ENCODE measurements at places on chromosomes 2 and 18. TPM values are rescaled to one million over a fixed set of nuclear protein-coding genes. Genes with fewer than 3 reads are reported as not detected.

Gene UGT1A10
- not detected for total RNA-seq

Gene HOXD11
- total RNA-seq = not detected

Gene ALLC
- not detected for total RNA-seq

Gene FIGN
- total RNA-seq = 1.2 TPM

Gene LHCGR
- total RNA-seq = not detected

Gene DPP4
- 163 TPM for total RNA-seq

Gene EIF4E2
- total RNA-seq = 101 TPM

Gene MAP3K19
- not detected for total RNA-seq

Gene GPAT2
- 16.2 TPM for total RNA-seq

Gene IL1F10
- not detected for total RNA-seq

Gene C2orf81
- 1.5 TPM for total RNA-seq

Gene SP5
- total RNA-seq = not detected

Gene ERFE
- 4.2 TPM for total RNA-seq

Gene IL36G
- total RNA-seq = not detected

Gene CPO
- 0.17 TPM for total RNA-seq

Gene LCT
- under 0.01 TPM for total RNA-seq

Gene CAPN10
- 24.0 TPM for total RNA-seq

Gene SP3
- 108 TPM for total RNA-seq

Gene MC4R
- not detected for total RNA-seq

Gene EHBP1
- total RNA-seq = 232 TPM

Gene SLC9A2
- under 0.01 TPM for total RNA-seq

Gene CD28
- total RNA-seq = under 0.01 TPM

Gene STEAP3
- total RNA-seq = 25.6 TPM

Data from smooth muscle cell of trachea (primary cell).